ENCODE measurements at places on chromosomes 5 and 9. TPM values are rescaled to one million over a fixed set of nuclear protein-coding genes. Genes with fewer than 3 reads are reported as not detected.

Gene IFNA2
- not detected for total RNA-seq

Gene RGS7BP
- total RNA-seq, result not detected

Gene HSD17B3
- total RNA-seq, result 1.6 TPM

Gene TMEM174
- total RNA-seq, result not detected

Gene MSMP
- not detected for total RNA-seq

Gene SLC2A6
- 15.5 TPM for total RNA-seq

Gene GABRA1
- total RNA-seq, result not detected

Gene CORO2A
- total RNA-seq, result 19.0 TPM

Gene IL7R
- total RNA-seq, result 1.4 TPM

Gene EGFLAM
- not detected for total RNA-seq

Gene IFNB1
- not detected for total RNA-seq

Gene SEMA6A
- 1.2 TPM for total RNA-seq

Gene C5
- 0.56 TPM for total RNA-seq

Gene MYMK
- total RNA-seq, result not detected

Gene DMRT3
- total RNA-seq, result not detected

Gene RLN2
- 1.3 TPM for total RNA-seq

Gene NTNG2
- total RNA-seq, result 0.07 TPM

Gene PCDHGB1
- total RNA-seq, result not detected

Data from airway epithelial cell (primary cell).